ENCODE measurements at places on chromosomes 1 and 21. TPM values are rescaled to one million over a fixed set of nuclear protein-coding genes. Genes with fewer than 3 reads are reported as not detected.

Gene C4BPA
- total RNA-seq, result not detected

Gene GUCA2B
- not detected for total RNA-seq

Gene TINAGL1
- total RNA-seq, result not detected

Gene NTNG1
- 1.1 TPM for total RNA-seq

Gene CLDN17
- total RNA-seq, result not detected

All from activated CD8-positive, alpha-beta memory T cell treated with anti-CD3 and anti-CD28 coated beads, Interleukin-2, amount 10 ng/mL, durations not matched to agents 7 days and 5 days (primary cell).